ENCODE measurements at places on chromosomes 4 and X.

DNA sequence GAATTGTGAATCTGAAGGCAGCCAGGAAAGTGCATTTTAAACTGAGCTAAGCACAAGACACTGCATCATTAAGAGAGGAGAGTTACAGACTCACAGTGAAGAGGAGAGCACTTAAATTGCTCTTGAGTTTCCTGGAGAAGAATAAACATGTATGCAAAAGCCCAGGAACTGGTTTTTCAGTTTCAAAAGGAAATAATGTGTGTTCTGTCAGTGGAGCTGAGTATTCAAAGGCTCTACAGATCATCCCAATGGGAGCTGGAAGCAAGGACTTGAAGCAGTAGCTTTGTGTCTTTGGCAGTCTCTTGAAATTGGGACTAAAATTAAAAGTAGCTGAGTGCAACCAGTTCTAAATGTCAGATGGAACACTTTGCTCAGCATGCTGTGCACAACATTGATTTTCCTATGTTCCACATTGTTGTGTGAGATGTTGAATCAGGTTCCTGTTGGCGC is 147.5 kb upstream of the ANK2 start:
- DNase-seq: no peak

DNA sequence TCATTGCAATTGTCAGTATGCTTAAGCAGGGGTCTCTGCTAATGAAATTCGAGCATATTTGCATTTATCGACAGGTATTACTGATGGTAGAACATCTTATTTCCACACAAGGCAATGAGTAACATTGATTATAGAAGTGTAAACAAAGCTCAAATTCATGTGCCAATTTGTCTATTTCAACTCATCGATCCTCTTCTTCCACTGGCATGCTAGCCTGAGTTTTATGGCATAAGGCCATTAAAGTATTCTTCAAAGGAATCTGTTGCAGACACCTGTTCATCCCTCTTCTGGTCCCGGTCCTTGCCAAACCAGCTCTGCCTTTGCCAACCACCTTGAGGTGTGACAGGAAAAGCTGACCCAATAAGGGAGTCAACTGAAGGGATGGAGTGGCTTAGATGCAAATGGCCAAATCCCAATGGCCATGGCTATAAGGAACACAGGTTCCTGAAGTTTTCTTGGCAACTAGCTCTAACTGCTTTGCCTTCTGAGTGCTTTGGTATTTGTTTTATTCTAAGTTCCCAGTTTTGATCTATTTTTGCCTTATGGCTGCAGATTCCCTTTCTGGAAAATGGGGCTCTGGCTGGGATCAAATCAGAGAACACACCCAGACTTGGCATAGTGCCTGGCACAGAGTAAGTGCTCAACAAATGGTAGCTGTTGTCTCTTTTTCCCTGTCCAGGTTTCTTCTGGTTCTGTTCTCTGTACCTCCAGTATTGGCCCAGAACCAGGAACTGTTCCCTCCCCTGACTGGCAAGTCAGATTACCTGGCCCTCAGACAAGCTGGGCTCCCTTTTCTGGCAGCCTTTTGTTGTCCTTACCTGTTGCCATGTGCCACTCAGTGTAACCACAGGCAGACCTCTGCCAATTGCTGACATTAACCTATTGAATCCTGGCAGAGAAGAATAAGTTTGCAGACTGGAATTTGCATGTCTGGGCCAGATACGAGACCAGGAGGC is 63.1 kb downstream of the RTL9 start:
- no peak for DNase-seq

GRCh38 chrX:129784371-129784770 is 4.6 kb downstream of the SASH3 start:
- DNase-seq: no peak

DNA sequence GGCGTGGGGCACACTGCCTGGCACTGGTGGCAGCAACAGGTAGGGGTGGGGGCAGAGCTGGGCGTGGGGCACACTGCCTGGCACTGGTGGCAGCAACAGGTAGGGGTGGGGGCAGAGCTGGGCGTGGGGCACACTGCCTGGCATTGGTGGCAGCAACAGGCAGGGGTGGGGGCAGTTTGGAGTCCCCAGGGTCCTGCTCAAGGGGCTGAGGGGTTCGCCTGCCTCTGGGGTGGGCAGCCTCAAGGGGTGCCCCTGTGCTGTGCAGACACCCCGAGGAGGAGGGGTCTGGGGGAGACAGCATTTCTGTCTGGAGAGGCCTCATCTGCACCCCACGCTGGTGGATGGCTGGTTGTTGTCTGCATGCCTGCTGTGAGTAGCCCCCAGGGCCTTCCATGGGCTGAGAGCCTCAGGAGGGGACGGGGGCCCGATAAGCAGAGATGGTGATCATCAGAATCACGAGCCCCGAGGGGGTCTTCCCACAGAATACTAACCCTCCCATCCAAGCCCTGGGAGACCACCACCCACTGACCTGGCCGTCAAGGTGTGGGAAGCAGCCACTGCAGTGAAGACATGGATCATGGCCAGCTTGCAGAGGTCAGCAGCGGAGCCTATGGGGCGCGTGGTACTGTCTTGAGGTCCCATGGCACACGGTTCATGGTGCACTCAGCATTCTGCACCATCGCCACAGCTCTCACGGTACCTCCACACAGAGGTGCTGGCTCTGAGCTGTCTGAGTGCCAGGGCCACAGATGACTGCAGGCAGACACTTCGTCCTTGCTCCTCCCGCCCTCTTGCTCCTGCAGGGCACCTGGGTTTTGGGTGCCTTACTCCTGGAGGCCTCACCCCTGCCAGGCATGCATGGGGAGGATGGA is 21.5 kb downstream of the NAT8L start:
- DNase-seq: no peak

DNA sequence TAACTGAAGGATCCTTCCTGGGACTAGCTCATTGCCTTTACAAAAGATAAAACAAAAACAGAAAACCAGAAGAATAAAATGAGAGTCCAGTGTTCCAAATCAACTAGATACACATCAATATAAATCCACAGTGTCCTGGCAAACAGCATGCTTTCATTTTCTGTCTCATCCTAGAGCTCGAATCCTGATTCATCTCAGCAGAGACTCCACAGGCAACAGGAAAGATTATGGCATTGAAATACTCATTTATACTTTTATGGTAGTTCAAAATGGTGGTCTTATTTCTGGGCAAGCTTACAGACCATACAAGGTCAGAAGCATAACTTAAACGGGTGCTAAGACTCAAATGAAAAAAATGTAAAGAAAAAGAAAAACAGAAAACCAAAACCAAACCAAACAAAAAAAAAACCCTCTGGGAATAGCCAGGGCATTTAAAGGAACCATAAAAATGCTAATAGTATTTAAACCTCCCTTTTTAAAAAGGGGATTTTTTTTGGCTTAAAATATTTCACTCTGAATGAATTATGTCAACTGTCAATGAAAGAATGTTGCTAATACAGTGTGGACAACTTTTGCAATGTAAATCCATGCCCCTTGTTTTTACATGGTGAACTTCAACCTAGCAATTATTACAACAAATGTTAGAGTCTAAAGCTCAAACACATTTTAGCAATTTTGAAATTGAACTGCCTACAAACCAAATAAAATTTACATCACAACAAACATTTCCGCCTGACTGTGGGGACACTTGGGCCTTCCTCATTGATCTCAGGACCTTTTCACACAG is 57.9 kb downstream of the GPR101 start:
- no peak for DNase-seq

- peak; percentile 35 for DNase-seq
Measured at GRCh38 chr4:172786039-172786792, 382.4 kb upstream of the GALNT7 start.

DNA sequence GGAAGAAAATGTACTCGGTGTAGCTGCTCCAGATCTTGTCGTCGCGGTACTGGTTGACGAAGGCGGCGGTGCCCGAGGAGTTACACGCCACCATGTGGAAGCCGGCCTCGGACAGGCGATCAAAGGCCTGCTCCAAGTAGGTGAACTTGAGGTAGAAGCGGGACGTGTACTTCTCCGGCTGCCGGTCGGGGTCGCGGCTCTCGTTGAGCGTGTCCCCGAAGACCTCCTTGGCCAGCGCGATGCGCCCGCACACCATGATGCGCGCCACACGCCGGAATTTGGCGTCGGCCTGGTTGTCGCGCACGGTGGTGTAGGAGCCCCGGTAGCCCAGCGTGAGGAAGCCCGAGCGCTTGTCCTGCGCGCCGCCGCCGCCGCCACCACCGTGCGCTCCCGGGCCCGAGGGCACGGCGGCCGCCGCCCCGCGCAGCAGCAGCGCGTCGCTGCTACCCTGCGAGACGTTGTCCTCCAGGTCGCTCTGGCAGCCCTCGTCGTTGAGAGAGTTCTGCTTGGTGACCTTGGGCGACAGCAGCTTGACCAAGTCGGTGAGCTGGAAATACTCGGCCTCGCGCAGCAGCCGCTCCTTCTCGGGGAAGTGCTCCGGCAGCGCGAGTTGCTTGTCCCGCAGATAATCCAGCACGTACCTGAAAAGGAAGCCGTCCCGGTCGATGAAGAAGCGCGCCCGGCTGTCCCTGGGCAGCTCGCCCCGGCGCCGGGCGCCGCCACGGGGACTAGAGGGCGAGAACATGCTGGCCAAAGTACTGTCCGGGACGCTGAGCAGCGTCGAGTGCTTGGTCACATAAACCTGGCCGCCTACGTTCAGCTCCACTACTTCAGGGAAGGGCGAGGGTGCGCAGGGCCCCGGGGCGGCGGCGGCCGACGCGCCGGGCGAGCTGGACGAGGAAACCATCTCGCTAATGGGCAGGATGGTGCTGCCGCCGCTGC is 775 bp downstream of the KCTD8 start:
- no peak for DNase-seq

DNA sequence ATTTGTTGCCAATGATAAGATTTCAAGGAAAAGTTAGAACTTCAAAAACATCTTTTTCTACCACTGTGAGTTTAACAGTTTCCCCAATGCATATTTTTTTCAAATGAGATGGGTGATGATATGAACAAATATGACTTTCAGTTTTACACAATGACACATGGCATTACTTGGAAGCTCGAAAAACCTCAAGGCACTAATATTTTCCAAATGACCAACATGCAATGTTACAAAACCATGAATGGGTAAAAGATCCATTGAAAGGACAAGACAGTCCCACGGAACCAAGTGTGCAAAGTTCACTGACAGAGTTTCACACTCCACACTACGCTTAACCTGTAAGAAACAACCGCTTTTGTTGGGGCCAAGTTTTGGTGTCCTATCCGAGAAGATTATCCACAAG is 84.5 kb downstream of the CD99L2 start:
- no peak for DNase-seq

GRCh38 chrX:31323658-31324057 is 251.8 kb upstream of the FTHL17 start:
- DNase-seq: no peak
